ENCODE measurements at places on chromosomes 7 and 10.
A peak's percentile ranks its signal among the peaks of the same experiment; 100 is the strongest.

- peak; percentile 54 for DNase-seq
Measured at GRCh38 chr10:13439313-13440184, 89.3 kb downstream of the BEND7 start.

- peak; percentile 30 for DNase-seq
Measured at GRCh38 chr10:35339942-35340341, 3.6 kb downstream of the CCNY start.

DNA sequence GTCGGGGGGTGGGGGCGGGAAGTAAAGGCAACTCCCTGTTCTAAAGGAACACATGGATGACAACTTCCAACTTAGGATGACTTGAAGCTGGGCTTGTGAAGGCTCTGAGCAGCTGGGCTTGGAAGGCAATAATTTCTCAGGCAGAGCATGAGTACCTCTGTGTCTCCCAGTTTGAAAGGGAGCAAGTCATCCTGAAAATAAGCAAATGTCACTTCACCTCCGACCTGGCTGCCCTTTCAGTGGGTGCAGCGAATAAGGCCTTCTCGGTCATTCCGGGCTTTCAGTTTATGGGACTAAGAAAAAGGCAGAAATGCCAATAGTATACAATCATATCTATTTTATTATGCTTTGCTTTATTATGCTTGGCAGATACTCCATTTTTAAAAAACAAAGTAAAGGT lies 15.3 kb upstream of the ADAMTS14 start:
- DNase-seq, result no peak

- peak; percentile 69 for DNase-seq
Measured at GRCh38 chr10:110456046-110456445, 41.7 kb upstream of the DUSP5 start.

DNA sequence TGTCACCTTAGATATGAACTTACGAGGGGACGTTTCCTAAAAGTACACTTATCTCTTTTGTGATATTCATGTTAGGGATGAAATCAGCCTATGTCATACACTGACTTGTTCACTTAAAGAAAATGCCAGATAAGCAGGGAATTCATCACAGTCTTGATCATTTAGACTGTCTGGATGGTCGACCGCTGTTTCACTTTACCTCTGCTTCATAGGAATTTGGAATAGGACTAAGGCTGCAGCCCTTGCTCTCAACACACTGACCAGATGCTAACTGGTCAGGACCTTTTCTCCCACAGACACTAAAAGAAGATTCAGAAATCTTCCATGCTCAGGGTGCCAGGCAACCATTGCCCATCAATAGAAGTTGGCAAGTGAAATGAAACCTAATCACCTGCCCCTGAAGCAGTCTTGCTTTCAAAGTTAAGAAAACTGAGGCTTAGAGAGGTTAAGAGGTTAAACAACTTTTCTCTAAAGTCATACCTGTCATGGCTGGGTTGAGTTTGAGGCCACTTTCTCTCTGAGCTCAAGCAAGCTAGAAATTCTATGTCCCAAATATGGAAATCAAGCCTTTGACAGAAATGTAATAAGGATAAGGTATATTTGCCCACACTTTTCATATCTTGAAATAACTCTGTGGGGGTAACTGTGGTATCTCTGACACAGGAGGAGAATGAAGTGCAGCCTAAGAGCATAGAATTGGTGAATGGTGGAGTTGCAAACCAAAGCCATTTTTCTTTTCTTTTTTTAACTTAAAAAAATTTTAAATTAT lies 77.1 kb downstream of the MAP3K8 start:
- DNase-seq, result no peak

Data from muscle of leg (tissue), 16 donors.